HTR-8/SVneo (cell line): ENCODE measurements at places on chromosomes 11 and 22.

- no peak for DNase-seq
Observed at GRCh38 chr11:117583063-117583801, 213.8 kb downstream of the DSCAML1 start.

DNA sequence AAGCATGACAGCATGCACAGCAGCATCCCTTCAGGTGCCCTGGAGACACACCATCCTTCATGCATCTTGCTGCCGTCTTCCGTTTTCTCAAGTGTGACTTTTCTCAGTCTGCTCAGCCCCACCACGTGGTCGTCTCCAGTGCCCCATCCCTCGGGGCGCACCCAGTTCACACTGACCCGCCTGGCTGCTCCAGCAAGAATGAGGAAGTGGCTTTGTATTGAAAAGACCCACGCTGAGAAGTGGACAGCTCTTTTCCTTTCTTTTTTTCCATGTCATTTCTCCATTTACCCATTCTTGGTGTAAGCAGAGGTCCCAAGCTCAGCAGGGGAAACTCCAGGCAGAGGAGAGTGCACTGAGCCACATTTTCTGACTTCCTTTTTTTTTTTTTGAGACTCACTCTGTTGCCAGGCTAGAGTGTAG is 14.5 kb downstream of the SERPINH1 start:
- DNase-seq, result no peak

DNA sequence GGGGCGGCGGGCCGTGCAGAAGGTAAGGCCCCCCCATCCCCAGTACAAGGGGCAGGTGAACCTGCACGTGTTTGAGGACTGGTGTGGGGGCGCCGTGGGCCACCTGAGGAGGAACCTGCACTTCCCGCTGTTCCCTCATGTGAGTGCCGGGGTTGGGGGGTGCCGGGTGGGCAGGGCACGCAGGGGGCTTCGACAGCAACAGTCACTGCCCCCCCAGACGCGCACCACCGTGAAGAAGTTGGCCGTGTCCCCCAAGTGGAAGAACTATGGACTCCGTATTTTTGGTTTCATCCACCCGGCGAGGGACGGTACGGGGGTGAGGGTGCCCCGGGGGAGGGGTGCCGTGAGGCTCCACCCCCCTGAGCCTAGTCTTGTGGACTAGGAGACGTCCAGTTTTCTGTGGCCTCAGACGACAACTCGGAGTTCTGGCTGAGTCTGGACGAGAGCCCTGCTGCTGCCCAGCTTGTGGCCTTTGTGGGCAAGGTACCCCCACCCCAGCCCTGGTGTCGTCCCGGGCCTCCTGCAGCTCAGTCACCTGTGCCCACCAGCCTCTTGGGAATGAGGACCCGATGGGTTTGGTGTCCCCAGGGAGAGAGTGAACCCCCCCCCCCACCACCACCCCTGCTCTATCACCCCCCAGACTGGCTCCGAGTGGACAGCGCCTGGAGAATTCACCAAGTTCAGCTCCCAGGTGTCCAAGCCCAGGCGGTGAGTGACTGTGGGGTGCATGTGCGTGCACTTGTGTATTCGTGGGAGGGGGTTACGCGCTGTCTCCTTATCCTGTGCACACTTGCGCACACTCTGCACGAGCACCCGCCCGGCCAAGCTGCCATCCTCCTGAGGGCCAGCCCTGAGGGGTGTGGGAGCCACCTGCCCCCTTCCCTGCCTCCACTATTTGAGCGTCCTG is 3.8 kb downstream of the B4GALNT4 start:
- DNase-seq, result no peak

DNA sequence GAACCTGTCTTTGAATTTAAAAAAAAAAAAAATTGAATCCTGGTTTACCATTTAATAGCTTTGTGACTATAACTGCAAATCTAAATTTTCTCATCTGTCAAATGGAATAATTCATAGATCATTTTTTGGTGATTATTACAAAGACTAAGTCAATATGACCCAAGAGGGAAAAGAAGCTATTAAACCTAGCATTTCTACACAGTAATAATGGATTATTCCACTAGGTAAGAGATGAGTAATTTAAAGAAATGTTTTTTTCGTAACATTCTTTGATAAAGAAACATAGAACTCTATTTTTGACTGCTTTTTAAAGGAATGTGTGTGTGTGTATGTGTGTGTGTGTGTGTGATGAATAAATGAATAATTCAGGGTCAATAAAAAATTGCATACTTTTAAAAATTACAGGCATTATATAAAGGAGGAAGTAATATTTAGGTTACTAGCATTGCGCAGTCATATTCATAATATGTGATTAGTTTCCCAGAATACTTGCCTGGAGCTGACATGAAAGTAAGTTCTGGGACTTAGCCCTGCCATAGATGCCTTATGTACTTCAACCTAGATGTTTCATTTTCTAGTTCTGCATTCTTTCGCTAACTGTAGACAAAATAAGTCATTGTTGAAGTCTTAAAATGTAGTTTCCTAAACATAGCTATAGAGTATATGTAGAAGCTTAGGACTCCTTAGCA is 72.9 kb downstream of the TMEM135 start:
- DNase-seq, result no peak

DNA sequence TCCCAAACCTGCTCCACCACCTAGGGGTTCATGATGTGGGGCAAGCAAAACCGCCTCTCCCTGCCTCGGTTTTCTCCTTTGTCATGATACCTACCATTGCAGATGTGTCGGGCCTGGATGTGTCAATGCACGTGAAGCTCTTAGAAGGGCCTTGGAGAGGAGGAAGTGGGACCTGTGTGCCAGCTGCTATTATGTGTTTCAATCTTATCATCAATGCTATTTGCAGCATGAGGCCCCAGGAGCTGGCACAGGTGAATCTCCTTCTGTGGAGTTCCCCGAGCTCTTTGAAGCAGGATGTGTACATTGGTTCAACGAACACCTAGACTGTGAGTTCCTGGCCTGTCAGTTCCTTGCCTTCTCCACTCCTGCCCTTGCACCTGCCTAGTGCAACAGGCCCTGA is 331.6 kb downstream of the CTTN start:
- no peak for DNase-seq

GRCh38 chr11:117180661-117181585 is 2.4 kb downstream of the SIDT2 start:
- DNase-seq, result no peak

- no peak for DNase-seq
Observed at GRCh38 chr11:125036933-125037332, 26.2 kb upstream of the SLC37A2 start.

GRCh38 chr22:41781507-41781906 is 19.0 kb upstream of the CCDC134 start:
- DNase-seq, result no peak

- DNase-seq, result no peak
Observed at GRCh38 chr22:23218867-23219251, 38.5 kb downstream of the BCR start.

GRCh38 chr11:57888386-57888785 is 126.8 kb downstream of the CTNND1 start:
- DNase-seq, result no peak

GRCh38 chr11:29937526-29937925 is 79.3 kb downstream of the KCNA4 start:
- no peak for DNase-seq
